ENCODE measurements at places on chromosomes 2 and 18. TPM values are rescaled to one million over a fixed set of nuclear protein-coding genes. Genes with fewer than 3 reads are reported as not detected.
A peak's percentile ranks its signal among the peaks of the same experiment; 100 is the strongest.

GRCh38 chr18:9182852-9183399, 46.3 kb downstream of the ANKRD12 start:
- no peak for DNase-seq

DNA sequence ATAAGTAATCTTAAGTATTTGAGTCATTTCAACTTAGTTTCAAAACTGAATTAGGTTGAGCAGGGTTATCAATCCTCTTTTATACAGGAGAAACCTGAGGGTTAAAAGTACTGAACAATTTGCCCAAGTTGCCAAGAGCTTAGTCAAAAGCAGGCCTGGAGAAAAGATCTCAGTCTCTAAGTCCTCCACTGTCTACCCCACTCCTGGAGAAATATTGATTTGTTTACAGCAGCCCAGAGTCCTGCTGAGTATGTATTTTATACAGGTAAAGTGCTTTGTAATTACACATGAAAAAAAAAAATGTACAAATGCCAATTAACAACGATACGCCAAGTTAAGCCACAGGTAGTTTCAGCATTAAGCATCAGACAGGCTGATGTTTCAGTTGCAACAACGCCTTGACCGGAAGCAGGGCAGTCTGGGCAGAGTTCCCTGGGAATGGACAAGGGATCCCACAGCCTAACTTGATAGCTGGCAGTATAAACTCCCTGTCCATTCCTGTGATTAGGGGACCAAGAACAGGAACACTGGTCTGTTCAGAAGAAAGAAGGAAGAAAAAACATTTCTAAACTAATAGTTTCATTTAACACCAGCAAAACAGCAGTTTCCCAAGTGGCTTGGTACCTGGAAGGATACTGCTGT, 132.9 kb downstream of the MYO5B start:
- DNase-seq = no peak

SERPINB2 gene
- 2.5 TPM for polyA plus RNA-seq

DNA sequence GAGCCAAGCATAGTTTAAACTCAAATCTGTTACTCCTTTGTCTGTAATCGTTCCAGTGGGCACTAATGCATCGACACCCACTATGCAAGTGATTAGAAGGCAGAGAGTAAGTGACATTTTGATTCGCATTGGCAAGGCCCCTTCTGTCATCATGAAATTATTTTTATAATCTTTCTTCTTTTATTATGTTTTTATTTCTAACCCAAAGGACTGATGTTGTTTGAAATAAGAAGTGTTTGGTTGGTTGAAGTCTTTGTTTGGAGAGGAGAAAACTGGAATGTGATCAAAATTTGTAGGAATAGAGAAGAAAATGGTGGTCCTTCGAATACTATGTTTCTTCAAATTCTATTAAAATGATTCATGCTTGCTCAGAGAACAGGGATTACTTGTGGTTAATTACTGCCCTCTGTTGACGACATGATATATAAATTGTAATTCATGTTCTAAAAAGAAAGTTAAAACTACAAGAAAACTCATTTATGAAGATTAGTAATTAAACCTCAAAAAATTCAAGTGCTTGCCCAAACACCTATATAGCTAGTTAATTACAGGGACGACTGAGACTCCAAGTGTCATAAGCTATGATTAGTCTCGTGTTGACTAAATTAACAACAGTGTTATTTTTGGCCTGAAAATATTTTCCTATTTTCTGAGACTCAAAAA, 26.4 kb upstream of the TFPI start:
- peak; percentile 87 for DNase-seq

DNA sequence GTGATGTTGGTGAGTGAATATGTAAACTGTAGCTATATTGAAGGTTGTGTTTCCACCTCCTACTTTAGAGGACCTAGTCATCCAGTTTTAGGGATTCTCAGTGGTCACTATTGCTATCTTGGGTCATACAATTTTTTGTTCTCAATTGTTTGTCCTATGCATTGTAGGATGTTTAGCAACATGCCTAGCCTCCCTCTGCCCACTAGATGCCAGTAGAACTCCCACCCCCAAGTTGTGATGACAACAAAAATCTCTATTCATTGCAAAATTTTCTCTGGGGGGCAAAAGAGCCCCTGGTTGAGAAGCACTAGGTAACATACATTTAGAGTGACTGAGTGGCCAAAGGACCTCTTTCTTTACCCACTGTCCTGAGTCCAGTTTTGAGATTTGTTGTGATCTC, 87.3 kb downstream of the LRRTM4 start:
- DNase-seq = no peak

- DNase-seq = no peak
Observed at GRCh38 chr2:236644502-236644911, 74.9 kb downstream of the ACKR3 start.

DNA sequence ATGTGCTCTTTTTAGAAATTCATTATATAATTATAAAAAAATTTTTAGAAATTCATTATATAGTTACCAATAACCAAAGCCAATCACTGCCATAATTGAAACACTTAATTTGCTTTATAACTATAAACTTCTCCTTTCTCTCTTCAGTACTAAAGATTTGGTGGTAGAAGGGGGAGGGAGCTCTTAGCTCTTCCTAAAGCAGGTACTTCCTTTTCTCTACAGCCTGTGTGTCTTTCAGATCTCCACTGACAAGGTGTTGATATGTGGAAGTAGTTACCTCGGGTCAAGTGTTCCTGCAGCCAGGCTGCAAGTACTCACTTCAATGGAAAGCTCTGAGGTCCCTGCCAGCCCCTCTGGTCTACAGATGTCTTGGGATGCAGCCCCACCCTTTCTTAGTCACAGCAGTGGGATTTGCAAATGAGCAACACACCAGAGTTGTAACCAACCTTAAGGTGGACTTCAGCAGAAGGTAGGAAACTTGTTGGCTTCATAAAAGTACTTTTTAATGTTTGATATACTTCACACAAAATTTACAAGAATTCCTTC, 690.0 kb downstream of the ARHGAP15 start:
- no peak for DNase-seq

VIT gene
- 0.38 TPM for polyA plus RNA-seq

LAMA3 gene
- polyA plus RNA-seq = 2.6 TPM

SPATA3 gene
- not detected for polyA plus RNA-seq

DNA sequence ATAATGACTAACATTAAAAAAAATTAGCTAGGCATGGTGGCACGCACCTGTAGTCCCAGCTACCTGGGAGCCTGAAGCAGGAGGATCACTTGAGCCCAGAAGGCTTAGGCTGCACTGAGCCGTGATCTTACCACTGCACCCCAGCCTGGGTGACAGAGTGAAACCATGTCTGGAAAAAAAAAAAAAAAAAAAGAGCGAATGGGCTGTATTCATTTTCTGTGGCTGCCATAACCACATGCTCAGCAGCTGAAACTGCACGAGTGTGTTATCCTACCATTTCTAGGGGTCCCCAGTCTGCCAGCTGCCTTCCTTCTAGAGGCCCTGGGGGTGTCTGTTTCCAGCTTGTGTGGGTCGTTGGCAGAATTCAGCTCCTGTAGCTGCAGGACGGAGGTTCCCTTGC, 247.8 kb downstream of the EIPR1 start:
- no peak for DNase-seq

NR4A2 gene
- polyA plus RNA-seq = 1.4 TPM

DNA sequence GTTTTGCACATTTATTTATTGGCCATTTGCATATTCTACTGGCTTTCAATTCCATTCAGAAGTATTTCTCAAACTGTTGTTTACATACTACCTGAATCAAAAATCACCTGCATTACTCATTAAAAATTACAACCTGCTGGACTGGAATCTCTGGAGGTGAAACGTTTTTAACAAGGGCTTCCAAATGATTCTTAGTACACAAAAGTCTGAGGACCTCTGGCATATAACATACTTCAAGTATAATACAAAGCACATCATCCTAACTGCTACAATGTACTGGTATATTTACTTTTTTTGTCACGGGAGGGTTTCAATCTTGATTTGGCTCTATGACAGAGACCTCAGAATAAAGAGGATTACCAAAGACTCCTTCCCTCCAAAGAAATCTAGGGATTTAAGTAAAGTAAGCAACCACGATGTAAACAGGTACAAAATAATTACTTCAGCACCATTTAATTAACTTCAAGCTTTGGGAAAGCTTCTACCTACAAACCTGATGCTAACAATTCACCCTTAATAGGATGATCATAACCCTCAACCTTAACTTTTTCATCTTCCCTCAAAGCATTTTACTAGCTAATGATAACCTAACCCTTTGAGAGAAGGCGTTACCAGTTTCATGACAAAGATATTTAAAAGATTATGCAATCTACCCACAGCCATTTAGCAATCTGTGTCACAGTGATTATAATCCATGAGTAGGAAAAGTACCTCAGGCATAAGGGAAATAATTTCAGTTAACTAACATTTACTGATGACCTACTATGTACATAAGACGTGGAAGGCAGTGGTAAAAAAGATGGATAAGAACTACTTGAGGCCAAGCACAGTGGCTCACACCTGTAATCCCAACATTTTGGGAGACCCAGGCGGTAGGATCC, 24.7 kb downstream of the ATAD2B start:
- DNase-seq = no peak

GRCh38 chr2:201256082-201256481, 4.3 kb upstream of the CASP8 start:
- DNase-seq = no peak

- DNase-seq = no peak
Observed at GRCh38 chr2:232927793-232928550, 57.9 kb downstream of the SNORC start.

- no peak for DNase-seq
Observed at GRCh38 chr2:218224186-218224585, 7.2 kb downstream of the ARPC2 start.

KCTD18 gene
- polyA plus RNA-seq = 2.6 TPM

CIB4 gene
- not detected for polyA plus RNA-seq

- peak; percentile 10 for DNase-seq
Observed at GRCh38 chr18:25516121-25516520, 164.2 kb upstream of the ZNF521 start.

DNA sequence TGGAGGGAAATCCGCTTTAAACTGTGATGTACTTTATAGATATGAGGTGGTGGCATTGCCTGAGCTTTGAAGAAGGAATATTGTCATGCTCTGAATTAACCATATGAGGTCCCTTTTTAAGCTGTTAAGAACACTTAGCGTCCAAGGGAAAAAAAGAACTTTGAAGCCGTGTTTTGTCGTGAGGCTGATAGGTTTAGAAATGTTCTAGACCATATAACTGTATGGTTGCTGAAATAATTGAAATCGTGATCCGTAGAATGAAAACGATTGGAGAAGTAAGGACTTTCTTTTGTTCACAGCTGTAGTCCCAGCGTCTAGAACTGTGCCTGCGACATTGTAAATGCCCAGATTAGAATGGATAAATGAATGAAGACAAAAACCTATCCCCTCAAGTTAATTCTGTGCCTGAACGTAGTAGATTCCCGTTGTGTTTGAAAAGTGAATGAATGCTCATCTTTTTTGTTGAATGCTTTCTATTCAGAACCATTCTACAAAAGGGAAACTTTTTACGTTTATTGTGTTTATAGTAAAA, 1.5 kb downstream of the SMCHD1 start:
- peak; percentile 46 for DNase-seq

DNA sequence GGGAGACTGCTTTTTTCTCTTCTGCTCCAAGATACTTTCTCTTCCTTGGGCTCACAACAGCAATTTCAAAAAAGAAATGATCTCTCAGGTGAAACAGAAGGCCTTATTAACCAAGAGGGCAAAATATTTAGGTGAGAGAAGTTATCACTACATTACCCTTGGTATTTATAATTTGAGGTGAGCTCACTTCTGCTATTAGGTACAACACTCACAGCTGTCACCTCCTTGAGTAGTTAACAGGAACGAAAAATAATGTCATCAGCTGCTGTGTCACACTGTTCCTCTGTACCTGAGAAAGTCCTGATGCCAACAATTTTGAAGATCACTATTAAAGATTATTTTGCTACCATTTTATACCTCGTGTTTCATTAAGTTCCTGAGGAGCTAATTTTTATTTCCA, 205.0 kb downstream of the DLGAP1 start:
- no peak for DNase-seq

DNA sequence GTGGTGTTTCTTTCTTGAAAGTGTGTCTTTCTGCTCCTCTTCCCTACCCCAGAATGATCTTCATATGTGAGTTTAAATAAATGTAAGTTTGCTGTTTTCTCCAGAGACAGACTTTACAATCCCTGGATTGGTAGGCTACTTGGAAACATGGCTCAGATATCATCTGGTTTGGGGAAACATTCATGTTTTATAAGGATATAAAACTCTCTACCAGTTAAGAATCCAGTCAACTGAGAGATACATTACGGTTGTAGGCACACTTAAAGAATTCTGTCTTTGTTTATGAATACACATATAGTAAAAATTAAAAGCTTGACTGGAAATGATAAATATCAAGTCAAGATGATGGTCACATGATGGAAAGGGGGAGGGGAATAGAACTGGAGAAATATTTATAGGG, 739.3 kb downstream of the SLC4A3 start:
- no peak for DNase-seq

- no peak for DNase-seq
Observed at GRCh38 chr2:151996243-151997003, 102.4 kb downstream of the CACNB4 start.

- DNase-seq = no peak
Observed at GRCh38 chr18:10261344-10262276, 192.8 kb upstream of the APCDD1 start.

GRCh38 chr2:85753525-85754312, at the start of gene ATOH8:
ATOH8 (plus strand) TSS chr2:85753991; CDS start chr2:85754190, 199 bp downstream.
- DNase-seq = peak; percentile 61

CCDC74B gene
- polyA plus RNA-seq = 4.6 TPM

DNA sequence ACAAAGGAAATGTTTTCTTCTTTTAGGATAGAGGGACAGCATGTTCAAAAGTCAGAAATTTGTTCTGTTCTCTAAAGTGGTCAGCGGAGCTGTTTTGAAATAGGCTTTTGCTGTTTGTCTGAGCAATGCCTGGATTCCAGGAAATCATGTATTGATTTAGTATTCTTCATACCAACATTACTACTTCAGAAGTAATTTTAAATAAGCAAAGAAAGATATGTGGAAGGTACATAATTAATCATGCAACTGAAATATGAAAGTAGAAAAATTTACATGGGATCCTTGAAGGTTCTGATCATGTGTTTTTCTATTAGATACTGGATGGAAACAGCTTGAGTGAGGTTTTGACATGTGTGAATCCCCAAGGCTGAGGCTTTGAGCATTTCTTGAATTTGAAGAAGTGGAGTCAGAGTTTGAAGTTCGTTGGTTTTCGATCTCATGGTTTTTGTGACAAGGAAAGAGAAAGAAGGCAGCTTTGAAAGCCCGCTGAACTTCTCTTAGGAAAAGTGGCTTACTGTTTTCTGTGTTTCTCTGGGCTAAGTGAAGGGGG, 220.0 kb downstream of the LDLRAD4 start:
- no peak for DNase-seq

CYS1 gene
- polyA plus RNA-seq = not detected

Measured in endothelial cell of umbilical vein (primary cell).